ENCODE measurements at places on chromosomes 16 and 17.

DNA sequence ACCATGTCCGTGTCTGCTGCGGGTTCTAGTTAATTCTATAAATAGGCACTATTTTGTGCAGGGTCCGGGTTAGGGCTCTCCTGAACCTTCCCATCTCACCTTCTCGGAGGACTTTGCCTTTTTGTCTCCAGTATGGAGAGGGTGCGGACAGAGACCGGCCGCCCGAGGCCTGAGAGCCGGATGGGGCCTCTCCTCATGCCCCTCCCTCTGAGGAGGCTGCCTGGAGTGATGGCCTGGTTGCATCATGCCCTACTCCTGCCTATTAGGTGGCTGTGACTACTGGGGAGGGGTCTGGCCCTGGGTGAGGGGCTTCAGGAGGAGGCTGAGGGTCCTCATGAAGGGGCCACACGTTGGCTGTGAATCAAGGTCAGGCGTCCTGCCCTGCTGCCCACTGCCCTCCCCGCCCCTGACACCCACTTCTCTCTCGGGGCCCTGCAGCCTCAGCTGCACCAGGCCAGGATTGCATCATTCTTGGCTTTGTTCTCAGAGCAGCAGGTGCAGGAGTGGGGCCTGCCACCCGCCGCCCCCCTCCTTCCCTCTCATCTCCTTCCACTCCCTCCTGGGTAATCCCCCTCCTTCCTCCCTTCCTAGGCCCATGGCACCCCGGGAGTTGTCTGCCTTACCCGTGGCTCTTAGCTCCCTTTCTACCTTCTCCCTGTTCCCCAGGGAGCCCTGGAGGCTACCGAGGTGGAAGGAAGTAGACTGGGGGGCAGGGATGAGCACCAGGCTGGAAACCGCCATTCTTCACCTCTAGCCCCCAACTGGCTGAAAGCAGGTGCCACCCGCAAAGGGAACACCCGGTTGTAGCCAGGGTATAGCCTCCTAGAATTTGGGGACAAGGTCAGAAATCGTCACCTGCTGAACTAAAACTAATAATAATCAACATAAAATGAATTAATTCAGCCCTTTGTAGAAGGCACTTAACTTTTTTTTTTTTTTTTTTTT lies 12.7 kb upstream of the ARHGAP23 start:
- peak; percentile 4 for DNase-seq

DNA sequence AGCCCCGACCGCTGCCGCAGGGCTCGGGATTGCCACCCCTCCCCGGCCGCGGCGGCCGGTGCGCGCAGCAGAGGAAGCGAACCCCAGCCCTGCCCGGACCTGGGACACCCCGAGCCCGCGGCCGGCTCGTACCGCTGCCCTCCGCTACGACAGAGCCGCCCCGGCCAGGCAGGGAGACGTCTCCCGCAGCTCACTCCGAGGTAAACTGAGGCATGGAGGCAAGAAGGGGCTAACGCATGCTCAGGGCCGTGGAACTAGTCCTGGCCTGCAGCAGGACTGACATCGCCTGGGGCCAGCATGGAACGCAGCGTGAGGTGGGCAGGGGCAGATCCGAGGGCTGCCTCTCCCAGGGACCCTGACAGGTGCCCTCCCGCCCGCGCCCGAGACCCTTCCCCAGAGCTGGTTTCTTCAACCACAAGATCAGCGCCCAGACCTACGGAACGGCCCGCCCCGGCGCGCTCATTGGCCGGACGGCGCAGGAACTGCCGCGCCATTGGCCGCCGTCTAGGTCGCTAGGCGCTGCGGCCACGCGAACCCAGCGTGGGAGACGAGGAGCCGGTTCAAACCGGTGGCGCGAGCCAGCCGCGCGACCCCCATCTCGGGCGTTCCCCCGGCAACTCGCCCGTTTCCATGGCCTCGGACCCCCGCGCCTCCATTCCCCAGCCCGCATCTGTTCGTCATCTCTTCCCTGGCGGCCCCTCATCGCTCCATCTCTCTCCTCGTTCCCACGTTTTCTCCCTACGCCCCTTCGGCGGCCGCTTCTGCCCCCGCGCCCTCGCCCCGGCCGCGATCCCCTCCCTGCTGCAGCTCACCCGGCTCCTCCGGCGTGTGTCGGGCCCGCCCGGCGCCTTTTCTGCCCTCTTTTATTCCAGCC lies at the start of gene SLC43A2:
SLC43A2 (minus strand) TSS at position 853 of the 874 bp plus-strand sequence. CDS start 960 bp downstream, outside the sequence.
- DNase-seq: peak; percentile 73

DNA sequence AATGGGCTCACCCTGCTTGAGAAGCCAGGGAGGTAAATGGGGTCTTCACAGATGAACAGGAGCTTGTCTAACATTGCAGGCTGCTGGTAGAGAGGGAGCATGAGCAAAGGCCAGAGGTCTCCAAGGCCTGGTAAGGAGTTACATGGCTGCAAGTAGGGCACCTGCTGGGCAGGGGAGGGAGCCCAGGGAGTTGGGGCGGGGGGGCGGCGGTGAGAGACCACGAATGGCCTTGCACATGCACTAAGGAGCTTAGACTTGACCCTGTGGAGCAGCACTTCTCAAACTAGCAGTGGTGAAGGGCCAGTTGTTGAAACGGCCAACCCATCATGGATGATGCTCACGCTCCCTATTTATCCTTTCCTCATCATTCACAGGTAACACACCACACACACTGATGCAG lies 38.4 kb downstream of the ERN1 start:
- DNase-seq: no peak

- DNase-seq: no peak
Measured at GRCh38 chr16:73053038-73053363, 5.1 kb upstream of the ZFHX3 start.

DNA sequence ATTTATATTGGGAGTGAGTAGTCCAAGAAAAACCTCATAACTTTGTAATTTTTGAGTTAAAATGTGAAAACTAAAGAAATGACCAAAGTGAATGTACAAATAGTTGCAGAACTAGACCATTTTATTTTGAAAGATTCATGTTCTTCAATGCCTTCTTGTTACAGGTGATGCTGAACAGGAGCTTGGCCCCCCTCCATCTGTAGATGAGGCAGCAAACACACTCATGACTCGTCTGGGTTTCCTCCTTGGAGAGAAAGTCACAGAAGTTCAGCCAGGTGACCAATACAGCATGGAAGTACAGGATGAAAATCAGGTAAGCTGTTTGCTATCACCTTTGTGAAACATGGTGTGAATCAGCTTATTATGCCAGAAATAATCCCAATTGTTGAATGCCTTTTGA lies 227.8 kb downstream of the TANC2 start:
- DNase-seq: no peak

DNA sequence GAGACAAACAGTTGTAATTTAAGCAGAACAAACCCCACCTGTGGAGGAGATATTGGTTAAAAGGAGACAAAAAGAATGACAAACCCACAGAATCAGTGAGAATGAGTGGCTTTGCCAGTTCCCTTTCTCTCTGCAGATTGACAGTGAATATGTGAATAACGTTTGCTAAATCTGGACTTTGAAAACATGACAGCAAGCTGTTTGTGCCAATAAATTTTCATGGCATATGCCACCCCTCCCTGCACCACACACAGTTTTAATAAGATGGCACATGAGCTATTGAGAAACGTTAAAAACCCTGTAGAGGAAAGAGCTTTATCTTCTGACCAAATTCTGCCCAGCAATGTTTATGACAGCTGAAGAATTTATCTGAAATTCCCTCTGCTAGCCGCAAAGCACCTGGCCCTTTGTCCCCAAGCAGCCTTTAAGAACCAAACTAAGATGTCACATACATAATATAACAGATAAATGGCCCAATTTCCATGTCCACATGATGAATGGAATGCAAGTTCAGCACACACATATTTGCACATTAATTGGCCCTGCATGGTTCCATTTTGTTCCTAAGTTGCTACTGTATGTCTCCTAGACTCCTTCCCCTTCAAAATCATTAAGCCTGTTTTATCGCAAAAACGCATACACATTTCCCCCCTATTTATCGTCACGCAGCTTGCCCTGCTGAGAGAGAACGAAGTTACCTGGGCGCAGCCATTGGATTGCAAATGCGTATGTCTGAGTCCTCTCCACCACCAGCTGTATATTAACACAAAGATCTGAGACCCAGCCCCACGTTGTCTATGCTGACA lies 773.5 kb upstream of the EEF2KMT start:
- no peak for DNase-seq
